ENCODE measurements at places on chromosomes 13 and 19.
A peak's percentile ranks its signal among the peaks of the same experiment; 100 is the strongest.

GRCh38 chr19:33960566-33960965 lies 163.9 kb downstream of the KCTD15 start:
- ATAC-seq: no peak

DNA sequence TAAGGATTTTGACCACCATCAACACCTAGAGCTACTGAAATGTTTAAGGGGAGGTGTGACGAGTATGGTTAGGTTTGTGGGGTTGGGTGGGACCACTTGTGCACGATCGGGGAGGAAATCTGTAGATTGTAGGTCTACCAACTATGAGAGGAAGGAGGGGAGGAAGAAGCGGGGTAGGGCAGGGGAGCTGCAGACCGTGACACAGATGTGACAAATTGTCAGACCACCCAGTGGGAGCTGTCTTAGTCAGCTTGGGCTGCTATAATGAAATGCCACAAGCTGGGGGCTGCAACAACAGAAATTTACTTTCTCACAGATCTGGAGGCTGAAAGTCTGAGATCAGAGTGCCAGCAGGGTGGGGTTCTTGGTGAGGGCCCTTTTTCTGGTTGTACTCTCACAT lies 62.2 kb upstream of the ARGLU1 start:
- no peak for ATAC-seq

DNA sequence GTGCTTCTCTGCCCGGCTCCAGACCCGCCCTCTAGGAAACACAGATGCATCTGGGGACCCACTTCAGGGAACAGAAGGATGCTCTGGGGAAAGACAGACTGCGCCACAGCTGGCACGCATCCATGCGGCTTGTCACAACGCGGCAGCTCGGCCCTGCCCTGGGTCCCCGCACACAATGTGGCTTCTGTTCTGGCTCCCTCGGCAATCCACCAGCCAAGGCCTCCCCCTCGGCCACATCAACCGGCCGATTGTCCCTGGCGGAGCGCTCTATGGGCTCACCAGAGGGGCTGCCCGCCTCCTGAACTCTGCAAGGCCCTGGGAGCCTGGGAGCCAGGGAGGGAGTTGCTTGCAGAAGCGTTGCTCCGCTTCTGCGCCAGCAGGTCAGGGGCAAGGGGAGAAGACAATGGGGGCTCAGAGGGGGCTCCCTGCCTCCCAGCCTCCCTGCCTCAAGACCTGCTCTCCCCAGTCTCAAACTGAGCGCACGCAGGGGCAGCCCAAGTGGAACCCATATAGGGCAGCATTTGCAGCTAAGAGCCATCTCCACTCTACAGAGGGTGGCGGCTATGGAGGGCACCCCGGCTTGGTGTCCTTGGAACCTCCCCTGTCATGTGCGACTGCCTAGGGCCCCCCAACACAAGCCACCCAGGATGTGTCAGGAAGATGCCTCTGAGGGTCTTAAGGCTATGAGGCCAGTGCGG lies 37.9 kb downstream of the MLLT1 start:
- no peak for ATAC-seq

- no peak for ATAC-seq
Observed at GRCh38 chr19:42634409-42635232, 39.9 kb upstream of the CEACAM8 start.

GRCh38 chr13:36431204-36432105 lies 840 bp upstream of the CCNA1 start:
- ATAC-seq: peak; percentile 39

GRCh38 chr19:44694184-44694579 lies 4.8 kb upstream of the CEACAM16 start:
- ATAC-seq: no peak

- ATAC-seq: no peak
Observed at GRCh38 chr13:54194233-54195024, 1165.8 kb downstream of the OLFM4 start.

- ATAC-seq: no peak
Observed at GRCh38 chr19:30169196-30169900, 202.8 kb upstream of the ZNF536 start.

DNA sequence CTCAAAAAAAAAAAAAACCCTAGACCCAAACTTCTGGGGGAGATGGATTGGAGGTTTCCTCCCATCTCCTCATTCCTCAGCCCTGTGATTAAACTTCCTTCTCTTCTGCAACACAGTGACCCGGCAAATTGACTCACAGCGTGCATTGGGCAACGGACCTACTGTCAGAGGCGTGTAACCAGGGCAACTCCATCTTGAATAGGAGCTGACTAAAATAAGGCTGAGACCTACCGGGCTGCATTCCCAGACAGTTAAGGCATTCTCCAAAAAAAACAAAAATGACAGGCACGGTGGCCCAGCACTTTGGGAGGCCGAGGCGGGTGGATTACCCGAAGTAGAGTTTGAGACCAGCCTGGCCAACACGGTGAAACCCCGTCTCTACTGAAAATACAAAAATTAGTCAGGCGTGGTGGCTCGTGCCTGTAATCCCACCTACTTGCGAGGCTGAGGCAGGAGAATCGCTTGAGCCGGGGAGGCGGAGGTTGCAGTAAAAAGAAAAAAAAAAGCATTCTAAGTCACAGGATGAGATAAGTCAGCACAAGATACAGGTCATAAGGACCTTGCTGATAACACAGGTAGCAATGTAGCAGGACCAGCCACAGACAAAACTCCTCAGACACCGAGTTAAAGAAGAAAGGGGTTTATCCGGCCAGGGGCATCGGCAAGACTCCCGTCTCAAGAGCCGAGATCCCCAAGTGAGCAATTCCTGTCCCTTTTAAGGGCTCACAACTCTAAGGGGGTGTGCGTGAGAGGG lies 5.4 kb upstream of the NLRP7 start:
- no peak for ATAC-seq

- ATAC-seq: no peak
Observed at GRCh38 chr19:11657307-11657706, 60.0 kb downstream of the ZNF627 start.

- ATAC-seq: peak; percentile 35
Observed at GRCh38 chr19:4052114-4052992, 14.3 kb downstream of the ZBTB7A start.

DNA sequence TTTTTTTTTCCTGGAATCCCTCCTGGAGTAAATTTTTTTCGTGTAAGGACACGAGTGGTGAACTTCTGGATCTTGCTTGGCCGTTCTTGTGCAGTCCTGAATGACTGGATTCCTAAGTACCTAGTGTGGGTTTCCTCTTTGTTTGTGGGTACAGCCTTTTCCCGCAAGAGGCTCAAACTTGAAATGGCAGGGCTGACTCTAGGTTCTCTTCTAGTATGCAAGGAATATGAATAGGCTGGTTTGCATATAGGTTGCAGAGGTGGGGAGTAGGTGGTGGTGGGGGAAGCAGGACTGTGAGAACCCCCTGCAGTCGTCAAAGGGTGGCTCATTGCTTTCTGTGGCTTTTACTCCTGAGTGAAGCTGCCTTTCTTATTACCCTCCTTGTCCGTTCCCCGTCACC lies 13.6 kb downstream of the UBAC2 start:
- ATAC-seq: peak; percentile 95

DNA sequence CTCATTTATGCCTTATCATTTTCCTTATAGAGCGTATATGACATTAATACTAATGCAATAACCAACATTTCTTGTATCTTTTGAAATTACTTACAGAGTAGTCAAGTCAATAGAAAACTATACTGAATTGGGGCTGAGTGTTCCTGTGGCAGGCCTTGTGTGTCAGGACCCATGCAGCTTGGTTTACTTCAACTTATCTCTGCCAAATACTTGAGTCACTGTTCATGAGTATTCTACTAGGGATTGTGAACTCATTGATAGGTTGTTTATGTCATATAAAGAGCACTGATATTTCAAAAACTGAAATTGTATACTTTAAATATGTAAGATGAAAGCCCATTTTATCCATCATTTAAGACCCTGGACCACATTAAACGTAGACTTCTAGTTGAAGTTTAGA lies 688.6 kb upstream of the SLITRK1 start:
- ATAC-seq: no peak

DNA sequence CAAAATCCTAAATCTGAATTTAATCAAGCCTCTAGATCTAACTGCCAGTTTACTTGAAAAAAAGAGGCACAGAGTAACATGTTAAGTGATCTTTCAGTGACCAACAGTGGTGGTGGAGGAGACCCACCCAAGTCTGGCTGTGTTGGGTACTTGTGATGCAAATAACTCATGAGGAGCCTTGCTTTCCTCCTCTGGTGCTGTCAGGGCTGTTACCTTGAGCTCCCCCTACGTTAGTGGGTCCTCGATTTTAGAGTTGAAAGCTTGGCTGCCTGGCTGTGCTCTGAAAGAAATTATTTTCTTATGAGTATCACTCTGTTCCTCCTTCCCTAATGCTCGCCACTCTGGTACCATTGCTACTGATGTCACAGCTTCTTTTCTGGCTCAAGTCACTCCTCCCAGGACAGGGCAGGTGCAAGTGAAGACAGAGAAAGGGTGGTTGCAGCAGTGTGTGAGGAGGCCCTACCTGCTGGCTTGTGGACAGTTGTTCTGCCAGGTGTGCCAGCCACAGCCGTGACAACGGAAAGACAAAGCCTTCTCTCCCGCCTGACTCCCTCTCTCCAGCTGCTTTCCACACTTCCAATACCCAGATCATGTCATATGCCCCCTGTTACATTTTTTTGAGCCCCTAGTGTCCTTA lies 6.5 kb upstream of the SUPT20H start:
- ATAC-seq: no peak

DNA sequence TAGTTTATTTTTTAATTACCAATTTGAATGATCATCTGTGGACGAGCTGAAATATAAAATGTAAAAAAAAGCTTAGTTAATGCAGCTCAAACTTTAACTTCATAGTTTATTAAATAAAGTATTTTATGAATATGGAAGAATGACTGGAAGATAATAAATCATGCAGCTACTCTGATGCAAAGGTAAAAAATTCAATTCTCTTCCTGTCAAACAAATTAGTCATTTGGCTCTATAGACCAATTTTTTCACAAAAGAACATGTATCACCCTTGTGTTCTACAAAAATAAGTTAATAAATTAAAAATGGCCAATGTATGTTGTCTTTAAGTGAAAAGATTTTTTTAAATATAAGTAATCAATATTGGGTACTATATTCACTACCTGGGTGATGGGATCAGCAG lies 26.2 kb downstream of the EXOSC8 start:
- ATAC-seq: no peak

GRCh38 chr13:37701972-37702371 lies 103.4 kb upstream of the POSTN start:
- no peak for ATAC-seq

- no peak for ATAC-seq
Observed at GRCh38 chr19:8476524-8476923, 25.9 kb downstream of the PRAM1 start.

DNA sequence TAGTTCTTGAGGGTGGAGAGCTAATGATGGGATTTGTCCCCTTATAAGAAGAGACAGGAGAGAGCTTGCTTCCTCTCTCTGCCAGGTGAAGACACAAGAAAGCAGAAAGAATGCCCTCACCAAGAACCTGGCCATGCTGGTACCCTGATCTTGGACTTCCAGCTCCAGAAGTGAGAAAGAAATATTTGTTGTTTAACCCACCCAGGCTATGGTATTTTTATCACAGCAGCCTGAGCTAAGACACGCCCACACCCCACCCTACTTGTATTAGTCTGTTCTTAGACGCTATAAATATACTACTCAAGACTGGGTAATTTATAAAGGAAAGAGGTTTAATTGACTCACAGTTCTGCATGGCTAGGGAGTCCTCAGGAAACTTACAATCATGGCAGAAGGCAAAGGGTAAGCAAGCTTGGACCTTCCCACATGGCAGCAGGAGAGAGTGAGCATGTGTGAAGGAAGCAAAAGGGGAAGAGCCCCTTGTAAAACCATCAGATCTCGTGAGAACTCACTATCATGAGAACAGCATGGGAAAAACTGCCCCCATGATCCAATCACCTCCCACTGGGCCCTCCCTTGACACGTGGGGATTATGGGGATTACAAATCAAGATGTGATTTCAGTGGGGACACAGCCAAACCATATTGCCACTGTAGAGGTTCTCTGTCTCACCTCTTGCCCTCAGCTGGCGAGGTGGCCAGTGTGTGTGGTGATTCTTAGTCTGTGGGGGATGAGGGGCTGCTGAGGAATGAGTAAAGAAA lies 57.4 kb upstream of the RCBTB2 start:
- ATAC-seq: no peak

- no peak for ATAC-seq
Observed at GRCh38 chr13:95564091-95564490, 11.6 kb downstream of the CLDN10 start.

- ATAC-seq: no peak
Observed at GRCh38 chr13:86425170-86425815, 626.1 kb upstream of the SLITRK6 start.

GRCh38 chr19:56306016-56306415 lies 8.6 kb downstream of the ZSCAN5A start:
- no peak for ATAC-seq

GRCh38 chr13:96904232-96904631 lies 90.0 kb downstream of the OXGR1 start:
- no peak for ATAC-seq

- no peak for ATAC-seq
Observed at GRCh38 chr13:36108342-36108741, 22.8 kb downstream of the DCLK1 start.

- peak; percentile 68 for ATAC-seq
Observed at GRCh38 chr13:19959831-19960652, 1.5 kb downstream of the ZMYM2 start.

DNA sequence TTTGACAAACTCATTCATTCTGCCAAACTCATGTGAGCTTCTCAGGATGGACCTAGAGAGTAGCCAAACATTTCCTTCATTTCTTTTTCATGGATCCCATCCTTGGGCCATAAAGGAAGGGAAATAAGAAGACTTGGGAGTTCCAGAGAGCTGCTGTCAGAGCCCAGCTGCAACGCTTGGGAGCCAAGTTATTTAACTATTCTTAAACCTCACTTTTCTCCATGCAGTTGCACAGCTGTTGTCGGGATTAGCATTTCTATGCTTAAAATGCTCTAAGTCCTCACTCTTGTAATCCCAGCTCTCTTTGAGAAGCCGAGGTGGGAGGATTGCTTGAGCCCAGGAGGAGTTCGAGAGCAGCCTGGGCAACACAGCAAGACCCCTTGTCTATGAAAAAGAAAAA lies 11.7 kb upstream of the CASP14 start:
- ATAC-seq: no peak

DNA sequence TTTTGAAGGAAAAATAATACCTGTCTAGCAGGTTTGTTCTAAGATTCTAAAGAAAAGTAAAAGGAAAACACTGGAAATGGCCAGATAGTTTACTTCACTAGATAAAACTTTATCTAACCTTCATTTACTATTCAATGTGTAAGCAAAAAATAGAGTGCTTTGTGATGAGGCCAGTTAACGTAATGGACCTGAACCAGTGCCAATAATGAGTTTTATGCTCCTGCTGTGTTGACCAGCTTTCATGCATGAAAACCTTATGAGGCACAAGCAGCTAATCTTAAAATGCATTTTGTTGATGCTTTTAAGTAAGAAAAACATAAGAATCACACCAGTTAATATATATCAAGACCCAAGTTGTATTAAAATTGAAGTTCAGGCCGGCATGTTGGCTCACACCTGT lies 617.2 kb upstream of the GPC6 start:
- no peak for ATAC-seq

GRCh38 chr19:48171710-48172109 lies 1.2 kb downstream of the ZSWIM9 start:
- ATAC-seq: no peak

- no peak for ATAC-seq
Observed at GRCh38 chr13:106689906-106690305, 122.0 kb upstream of the ARGLU1 start.

GRCh38 chr19:17623224-17623935 lies 64.8 kb downstream of the UNC13A start:
- ATAC-seq: no peak

GRCh38 chr19:5536337-5536894 lies 31.3 kb downstream of the TINCR start:
- no peak for ATAC-seq

Data from stimulated activated memory B cell treated with anti-CD40 and anti-IgM and Interleukin-4, amounts not matched to agents 10 μg/mL and 1 μg/mL and 100 μg/mL, for 72 hours (primary cell).